ENCODE measurements at places on chromosomes 7 and 10.

- DNase-seq: no peak
These were observed 222.8 kb downstream of the THSD7A start for GRCh38 chr7:11609096-11609670.

DNA sequence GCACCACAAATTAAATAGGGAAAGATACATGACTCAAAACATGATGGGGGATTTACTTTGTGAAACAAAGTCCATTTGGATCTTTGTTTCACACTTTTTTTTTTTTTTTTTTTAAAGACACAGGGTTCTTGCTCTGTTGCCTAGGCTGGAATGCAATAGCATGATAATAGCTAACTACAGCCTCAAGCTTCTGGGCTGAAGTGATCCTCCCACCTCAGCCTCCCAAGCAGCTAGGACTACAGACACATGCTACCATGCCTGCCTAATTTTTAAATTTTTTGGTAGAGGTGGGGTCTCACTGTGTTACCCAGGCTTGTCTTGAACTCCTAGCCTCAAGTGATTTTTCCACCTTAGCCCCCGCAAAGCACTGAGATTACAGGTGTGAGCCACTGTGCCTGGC is 172.6 kb upstream of the KLF14 start:
- DNase-seq: no peak

DNA sequence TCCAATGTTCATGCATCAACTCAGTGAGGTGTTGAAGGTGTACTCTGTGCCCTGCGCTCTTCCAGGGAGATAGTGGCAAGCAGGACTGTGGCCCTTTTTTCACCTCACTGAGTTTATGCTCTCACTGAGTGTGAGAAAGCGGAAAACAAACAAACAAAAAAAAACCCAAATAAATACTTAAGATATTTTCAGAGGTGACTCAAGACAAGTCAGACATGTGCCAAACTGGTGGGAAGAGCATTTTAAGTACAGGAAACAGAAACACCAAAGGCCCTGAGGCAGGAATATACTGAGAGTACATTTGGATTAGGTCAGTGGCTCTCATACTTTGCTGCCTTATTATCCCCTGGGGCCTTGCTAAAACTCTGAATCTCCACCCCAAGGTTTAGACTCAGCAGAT is 111.9 kb upstream of the IGFBP3 start:
- no peak for DNase-seq

DNA sequence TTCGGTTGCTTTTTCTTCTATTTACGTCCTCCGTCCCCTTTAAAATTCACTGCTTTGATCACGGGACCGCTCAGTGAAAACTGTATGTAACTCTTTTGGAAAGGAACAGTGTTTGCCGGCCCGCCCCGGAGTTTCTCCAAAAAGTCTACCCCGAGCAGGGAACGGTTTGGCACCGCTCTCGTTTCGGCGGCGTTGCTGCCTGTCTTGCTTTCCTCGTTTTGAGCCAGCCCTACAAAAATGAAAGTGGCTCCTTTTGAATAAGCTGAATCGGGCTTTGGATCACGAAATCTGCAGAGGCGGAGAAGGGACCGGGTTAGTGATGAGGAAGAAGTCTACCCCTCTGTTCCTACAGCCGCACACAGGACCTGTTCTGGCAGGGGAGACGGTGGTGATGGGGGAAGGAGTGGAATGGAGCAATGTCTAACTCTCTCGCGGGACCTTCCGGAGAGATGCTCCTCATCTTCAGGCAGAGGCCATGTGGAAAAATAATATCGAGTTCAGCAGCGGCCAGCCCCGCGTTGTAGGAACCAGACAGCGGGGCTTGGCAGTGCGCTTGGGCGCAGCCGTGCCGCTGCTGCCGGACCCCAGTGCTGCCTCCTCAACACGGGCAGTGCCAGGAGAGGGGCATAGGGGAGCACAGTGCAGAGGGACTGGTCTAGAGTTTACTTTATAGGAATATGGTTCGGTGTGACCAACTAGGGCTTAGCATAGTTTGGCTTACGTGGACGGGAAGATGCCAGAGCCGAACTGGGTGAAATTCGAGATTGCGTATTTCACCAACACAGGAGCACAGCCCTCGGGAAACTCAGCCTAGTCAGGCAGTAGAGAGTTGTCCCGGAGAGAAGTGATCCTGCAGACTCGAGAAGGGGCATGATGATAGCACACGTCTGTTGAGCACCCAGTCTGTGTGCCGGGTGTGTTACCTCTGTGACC is 1.4 kb downstream of the HTRA1 start:
- no peak for DNase-seq

GRCh38 chr7:74288034-74288881 is 949 bp upstream of the CLIP2 start:
- no peak for DNase-seq

DNA sequence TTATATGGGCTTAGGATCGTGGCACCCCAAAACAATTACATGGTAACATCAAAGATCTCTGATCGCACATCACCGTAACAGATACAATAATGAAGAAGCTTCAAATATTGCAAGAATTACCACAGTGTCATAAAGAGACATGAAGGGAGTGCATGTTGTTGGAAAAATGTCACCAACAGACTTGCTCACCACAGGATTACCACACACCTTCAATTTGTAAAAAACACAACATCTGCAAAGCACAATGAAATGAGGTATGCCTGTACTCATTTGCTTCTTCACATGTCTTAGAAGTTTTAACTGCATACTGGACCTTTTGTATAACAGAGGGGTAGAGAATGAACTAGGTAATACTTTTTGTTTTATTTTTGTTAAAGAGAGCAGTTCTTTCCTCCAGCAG is 96.6 kb downstream of the TPST1 start:
- DNase-seq: no peak

DNA sequence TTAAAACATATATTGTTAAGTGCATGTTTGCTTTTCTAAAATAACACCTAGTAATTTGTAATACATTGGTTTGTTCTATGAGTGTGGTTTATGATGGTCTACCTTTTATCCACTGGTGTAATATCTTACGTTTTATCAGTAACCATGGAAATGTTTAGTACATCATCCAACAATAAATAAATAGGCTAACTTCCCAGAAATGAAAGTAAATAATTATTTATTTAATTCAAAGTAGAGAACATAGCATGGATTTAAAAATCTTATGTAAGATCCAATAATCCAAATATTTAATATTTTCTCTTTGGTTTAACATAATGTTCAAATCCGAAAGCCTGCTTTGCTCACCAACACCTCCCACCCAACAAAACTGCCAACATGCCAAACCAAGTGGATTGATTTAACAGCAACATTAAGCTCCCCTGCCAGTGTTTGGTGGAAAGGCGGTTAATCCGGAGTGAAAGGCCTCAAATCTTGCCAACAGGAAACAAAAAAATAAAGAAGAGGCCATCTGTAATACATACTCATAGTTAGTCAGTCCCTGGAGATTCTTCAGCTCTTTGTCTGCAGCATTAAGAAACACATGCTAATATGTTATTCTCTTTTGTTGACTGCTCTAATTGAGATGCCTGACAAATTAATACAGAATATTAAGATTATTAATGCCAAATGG is 897.8 kb downstream of the CNTNAP2 start:
- no peak for DNase-seq

DNA sequence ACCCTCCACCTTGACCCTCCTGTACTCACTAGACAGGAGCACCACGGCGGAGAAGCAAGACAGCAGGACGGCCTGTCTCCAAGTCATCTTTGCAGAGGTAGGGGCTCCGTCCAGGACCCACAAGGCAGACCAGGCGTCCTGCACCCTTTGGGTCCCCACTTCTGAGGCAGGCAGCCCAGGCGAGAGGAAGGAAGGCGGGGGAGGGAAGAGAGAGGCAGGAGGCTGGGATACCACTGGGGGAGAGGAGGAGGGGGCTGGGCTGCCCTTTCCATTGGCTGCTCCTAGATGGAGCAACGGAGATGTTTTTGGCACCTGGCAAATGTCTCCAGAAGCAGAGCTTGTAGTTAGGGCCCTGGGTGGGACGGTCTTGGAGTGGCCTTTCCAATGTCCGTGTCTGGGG is at the start of gene UCMA:
UCMA (minus strand) TSS at position 203 of the 400 bp plus-strand sequence; CDS start at position 87, 116 bp downstream.
- no peak for DNase-seq

DNA sequence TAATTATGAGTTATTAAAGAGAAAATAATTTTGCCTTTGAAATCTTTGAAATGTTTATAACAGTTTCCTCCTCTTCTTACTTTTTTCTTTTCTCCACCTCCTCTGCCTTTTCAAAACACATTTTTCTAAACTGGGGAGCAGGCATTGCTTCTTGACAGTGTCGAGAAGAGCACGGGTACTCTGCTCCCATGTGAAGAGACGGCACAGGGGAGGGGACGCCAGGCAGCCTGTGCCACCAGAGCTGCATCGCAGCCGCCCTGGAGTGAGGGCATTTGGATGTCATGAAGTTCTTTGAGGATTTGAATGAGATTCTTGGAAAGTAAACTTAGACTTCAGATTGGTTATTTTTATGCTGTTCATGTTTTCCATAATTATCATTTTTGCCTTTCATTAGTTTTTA is 149.7 kb downstream of the ACTR3B start:
- no peak for DNase-seq

DNA sequence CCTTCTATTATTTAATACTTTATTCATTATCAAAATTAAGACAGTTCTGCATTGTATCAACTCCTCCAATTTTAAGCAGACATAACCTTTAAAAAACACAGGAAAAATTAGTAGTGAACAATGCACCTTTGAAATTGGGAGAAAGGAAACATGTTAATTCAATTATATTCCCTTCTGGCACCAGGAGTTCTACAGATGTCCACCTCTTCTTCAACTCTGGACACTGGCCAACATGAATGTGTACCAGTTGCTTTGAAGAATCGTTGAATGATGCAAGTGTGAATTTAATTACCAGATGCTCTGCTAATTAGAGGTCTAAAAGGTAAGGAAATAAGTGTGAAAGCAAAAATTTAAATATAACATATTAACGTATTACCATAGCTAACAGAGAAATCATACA is 206.7 kb upstream of the IGFBP3 start:
- DNase-seq: no peak

DNA sequence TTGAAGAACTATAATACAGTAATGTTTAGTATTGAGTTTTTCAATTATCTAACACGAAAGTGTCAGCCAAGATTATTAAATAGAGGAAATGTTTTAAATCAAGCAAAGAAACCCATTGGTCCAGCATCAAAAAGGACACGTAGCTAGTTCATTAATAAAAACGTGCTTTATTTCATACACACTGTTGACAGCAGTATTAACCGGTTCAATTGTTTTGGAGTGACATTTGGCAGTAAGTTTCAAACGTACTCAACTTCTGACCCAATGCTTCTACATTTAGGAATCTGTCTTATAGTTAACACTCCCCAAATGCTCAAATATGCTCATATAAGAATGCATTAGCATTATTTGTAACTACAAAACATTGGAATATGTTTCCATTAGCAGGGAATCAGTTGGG is 41.3 kb downstream of the SLC16A12 start:
- DNase-seq: no peak

DNA sequence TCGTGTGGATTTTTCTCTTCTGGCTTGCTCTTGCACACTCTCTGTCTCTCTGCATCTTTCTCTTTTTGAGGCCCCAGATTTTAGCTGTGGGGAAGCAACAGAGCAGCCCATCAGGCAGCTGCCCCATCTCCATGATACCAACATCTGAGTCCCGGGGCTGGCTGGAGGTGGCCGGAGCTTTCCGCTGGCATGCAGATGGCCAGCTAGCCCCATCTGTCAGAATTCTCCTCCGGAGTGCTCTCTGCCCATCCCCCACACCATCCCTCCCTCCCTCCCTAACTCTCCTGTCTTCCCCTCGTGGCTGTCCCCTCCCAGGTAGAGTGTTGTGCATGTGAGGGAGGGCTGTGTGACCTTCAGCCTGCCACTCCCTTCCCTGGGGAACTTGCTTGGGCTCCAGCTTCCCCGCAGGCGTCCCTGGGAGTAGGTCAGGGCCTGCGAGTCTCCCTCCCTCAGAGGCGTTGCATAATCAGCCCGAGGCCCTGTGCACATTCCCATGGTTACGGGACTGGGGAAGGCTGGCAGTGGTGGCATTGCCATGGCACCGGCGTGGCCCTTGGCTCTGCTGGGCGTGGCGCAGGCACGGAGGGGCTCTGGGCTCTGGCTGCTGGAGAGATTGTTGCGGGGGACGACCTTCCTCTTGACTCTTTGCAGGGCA is 24.7 kb downstream of the GHRHR start:
- no peak for DNase-seq

- no peak for DNase-seq
These were observed 176.6 kb downstream of the SEMA3D start for GRCh38 chr7:85010306-85010705.

DNA sequence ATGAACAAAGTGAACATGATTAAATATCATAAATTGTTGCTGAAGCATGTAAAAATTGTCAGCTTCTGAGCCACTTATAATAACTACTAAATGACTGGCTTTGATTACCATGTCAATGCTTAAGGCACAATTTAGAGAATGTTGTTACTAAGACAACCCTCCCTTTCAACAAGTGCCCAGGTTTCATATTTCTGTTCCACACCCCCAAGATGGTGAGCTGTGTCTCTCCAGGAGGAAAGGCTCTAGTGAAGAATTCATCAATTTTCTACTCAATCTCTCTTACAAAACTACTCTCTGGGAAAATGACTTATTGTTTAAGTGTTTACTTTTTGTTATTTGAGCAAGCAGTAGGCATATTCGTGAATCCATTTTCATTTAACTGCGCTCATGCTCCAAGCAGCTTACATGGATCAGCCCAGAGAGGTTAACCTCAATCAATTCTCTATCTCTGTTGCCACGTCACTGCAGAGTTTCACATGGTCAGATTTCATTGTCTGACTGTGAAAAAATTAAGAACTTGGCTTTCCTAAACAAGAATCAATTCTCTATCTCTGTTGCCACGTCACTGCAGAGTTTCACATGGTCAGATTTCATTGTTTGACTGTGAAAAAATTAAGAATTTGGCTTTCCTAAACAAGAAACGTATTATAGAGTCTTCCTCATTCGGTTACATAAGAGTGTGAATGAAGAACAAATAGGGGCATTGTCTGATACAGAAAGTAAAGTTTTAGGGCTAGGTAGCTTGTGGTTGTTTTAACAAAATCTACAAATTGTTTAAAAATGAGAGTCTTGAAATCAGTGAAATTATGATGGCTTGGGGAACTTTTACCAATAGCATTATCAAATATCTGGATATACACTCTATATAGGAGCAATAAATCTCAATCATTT is 49.7 kb downstream of the CCDC71L start:
- no peak for DNase-seq

- DNase-seq: peak; percentile 74
These were observed 62.6 kb downstream of the RBM20 start for GRCh38 chr10:110706690-110707098.

DNA sequence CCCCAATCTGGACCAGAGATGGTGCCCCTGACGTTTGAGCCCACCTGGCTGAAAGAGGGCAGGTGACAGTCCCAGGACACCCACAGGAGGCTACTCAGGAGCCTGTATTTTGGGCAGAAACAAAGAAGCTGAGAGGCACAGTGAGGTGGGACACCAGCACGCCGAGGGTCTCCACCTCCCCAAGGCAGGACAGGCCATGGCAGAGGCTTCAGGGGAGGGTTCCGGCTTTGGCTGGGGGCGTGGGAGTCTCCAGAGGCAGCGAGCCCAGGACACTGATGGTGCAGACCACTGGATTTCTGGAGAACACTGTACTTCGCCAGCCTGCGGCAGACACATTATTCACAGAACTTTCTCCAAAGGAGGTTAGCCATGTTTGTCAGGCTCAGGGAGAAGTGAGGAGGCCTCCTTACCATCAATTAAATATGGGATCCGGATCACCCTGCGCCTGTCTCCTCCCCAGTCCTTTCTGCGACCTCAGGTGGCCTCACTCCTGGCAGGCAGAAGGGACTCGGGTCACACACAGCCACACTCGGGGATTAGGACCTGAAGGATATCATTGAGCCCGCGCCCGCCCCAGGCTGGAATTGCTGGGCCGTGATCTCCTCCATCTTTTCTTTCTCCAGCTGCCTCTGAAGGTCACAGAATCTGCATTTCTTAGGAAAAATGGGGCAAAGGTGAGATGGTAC is 98.3 kb downstream of the MKI67 start:
- no peak for DNase-seq
